ENCODE measurements at places on chromosomes 2 and 18.

DNA sequence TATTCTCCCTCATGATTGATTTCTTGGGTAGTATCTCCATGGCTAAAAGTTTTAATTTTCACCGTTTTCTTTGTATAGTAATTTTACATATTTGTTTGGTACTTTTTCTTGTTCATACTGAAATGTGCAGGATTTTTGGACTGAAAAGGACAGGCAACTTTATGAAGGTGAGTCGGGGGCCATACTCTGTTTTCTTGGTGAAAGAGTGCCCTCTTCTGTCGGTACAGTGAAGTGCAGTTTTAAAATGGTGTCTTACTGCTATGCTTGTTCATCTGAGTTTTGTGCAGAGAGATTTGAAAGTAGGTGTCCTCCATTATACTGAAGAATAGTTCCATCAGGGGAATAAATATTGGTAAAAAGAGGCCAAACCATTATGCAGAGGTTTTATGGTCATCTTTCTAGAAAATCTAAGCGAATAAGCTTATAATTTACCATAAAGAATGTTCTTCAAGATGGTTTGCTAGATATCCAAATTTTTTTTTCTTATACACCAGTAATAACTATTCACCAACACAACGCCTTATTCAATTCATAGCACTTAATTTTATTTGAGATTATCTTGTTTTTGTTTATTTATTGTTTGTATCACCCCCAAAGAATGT is 8.7 kb upstream of the SERPINB13 start:
- no peak for DNase-seq

GRCh38 chr2:113755835-113756354 is 547 bp downstream of the SLC35F5 start:
- no peak for DNase-seq

DNA sequence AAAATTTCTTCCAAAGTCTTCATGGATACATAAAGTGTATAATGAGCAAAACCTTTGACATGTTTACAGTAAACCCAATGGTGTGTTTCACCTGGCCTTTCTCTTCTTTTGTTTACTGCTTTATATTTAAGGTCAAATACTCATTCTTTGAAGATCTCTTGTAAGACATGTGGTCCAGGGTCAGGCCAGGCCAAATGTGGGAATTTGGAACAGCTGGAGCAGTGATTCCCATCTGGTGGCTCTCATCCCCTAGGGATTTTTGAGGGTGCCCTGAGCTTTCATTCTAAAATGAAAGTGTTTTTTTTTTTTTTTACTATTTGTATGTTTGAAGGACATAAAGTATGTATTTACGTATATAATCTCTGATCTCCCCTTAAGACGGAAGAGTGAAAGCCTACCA is 13.8 kb upstream of the MGAT5 start:
- no peak for DNase-seq

- no peak for DNase-seq
Observed at GRCh38 chr2:220660277-220661145, 911.6 kb downstream of the EPHA4 start.

DNA sequence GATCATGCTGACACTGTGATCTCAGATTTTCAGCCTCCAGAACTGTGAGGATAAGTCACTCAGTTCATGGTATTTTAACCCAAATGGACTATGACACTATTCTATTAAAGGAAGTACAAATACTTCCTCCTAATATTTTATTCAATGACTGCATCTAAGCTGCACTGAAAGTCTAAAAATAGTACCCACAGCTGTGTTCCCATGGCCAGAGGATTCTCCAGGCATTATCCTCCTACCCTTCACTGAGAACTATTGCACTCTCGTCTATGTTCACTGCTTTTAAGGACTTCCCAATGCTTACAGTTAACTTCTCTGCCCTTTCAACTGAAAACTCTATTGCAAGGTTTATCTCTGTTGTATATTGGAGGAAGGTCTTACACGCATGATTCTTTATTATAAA is 15.2 kb downstream of the LRATD1 start:
- no peak for DNase-seq

GRCh38 chr18:61963705-61964104 is 70.9 kb upstream of the RNF152 start:
- DNase-seq = no peak

DNA sequence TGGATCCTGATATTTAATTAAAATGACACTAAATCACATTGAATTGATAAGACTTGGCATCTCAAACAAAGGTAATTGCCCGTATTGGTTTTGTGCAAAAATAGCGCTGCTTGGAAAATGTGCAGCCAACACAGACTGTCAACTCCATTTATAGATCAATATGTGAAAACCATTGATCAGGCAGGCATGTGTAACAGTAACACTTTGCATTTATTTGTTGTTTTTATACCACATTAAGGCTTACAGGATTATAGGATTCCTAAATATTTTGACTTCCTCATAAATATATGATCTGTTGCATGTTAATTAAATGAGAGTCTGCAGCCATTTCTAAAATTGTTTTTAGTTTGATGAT is 30.2 kb downstream of the ARHGAP15 start:
- DNase-seq = no peak

DNA sequence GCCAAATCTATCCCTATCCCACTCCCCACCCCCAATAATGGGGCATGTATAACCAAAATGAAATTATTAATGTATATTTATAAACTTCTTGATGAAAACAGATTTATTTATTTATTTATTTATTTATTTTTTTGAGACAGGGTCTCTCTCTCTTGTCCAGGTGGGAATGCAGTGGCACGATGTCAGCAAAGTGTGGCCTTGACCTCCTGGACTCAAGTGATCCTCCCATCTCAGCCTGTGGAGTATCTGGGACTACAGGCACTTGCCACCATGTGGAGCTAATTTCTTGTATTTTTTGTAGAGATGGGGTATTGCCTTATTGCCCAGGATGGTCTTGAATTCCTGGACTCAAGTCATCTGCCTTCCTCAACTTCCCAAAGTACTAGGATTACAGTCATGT is 28.0 kb upstream of the HNRNPA3 start:
- DNase-seq = no peak

GRCh38 chr18:48159816-48160215 is 229.4 kb upstream of the SMAD2 start:
- DNase-seq = peak; percentile 40

- DNase-seq = no peak
Observed at GRCh38 chr2:237456200-237456843, 30.7 kb upstream of the MLPH start.

DNA sequence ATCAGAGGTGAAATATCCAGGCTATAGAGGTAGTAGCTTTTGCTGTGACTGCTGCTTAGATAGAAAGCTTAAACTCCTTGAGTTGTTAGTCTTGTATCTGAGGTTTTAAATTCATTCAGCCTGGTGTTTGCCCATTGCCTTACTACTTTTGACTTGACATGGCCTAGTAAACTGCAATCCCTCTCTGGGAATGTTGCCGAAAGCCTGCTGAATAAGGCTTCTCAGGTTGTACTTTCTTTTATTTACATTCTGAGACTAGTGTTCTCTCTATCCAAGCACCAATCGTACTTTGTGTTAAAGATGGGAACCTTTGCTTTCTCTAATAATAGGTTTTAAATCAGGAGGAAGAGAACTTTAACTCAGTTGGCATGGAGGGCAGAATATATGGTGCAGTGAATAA is 357.6 kb upstream of the CWC22 start:
- DNase-seq = no peak

DNA sequence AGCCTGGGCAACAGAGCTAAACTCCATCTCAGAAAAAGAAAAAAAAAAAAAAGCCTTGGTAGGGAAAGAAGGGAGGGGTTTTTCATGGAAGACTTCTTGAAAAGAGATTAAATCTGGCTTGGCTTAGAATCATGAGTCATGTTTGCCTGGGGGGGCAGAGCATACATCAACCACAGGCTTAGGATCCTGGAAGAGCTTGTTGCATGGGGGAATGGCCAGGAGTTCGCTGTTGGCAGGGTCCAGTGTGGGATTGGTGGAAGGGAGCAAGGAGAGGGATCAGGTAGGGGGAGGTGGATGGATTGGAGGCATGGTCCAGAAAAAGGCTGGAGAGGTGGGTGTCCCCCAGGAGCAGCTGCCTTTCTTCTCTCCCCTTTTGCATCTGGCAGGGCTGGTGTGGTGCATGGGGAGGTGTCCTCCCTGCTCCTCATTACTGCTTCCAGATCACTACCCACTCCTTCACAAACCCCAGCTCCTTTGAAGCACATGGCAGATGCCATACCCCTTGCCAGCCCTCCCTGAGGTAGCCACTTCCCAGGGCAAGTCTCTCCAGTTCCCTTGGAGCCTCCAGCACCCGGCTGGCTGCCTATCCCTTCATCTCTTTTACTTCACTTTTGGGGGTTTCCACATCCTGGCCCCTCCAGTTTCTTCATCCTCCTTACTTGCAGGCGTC is 2.5 kb downstream of the ARMC9 start:
- DNase-seq = no peak

DNA sequence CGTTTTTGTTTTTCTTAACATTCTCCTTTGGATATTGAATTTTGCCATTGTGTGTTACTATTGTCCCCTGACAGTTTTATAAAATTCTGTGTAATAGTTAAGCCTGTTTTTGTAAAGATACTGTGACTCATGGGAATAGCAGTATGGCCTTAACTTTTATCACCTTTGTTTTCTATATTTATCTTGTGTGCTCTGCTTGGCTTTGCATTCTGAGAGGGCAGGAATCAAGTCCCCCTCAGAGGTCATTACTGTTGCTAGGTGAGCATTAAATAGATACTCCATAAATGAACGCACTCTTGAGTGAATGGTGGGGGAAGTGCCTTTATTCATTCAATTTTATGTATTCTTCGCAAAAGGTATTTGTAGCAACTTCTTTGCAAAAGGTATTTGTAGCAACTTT is 160.0 kb downstream of the PHLPP1 start:
- DNase-seq = no peak

DNA sequence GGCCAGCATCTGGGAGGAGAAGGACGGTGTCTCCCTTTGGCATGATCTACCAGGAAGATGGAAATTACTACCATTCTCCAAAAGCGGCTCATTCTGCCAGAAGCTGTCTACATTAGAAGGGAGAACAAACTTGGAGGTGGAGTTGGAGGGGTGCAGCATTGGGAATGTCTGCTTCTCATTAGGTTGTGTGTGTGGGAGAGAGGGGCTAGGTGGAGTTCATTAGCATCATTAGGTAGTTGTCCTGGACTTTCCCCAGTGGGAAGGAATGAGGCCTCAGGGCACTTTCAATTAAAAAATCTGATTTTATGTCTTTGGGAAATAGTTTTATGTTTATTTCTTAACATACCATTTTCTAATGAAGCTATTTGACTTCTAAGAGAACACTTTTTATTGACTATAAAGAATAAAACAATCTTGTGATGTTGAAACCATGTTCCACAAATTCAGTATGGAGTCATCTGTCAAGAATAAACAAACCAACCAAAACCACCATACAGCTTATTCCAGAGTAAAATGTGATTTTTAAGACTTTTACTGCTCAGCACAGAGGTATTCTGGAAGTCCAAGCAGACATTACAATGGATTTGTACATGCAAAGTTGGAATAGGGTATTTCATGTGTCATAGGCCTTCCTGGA is 60.6 kb downstream of the VAPA start:
- no peak for DNase-seq

- DNase-seq = no peak
Observed at GRCh38 chr2:131033786-131034121, 59.5 kb downstream of the FAM168B start.

DNA sequence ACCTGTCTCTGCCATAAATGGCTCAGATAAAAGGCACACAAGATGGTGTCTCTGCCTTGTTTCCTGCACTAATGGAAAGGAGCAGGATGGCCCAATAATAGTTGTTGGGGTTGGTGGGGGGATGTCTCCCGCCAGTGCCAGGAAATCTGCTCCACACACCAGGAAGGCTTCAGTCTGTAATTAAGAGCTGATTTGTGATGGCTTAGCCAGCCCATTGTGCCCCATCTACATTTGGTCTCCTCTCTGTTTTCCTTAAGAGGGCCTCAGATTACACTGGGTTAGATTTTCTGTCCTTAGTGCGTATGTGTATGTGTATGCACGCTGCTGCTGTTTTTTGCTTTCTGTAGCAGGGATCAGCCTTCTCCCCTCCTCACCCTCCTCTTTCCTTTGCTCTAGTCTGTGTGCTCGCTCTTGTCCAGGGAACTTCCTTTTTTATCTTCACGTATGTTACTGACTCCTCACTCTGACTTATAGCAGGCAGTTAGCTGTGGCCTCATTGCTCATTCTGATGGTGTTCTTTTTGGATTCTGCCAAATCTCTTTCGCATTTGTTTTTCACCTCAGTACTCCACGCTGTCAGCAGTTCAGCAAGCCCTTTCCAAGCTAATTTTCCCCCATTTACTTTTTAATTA is 33.4 kb upstream of the MGAT5 start:
- no peak for DNase-seq

GRCh38 chr2:46645681-46646162 is 166.4 kb downstream of the TMEM247 start:
- peak; percentile 59 for DNase-seq

Data from right forelimb (tissue), 1 donor.